ENCODE measurements at places on chromosomes 5 and 9.

- DNase-seq: peak; percentile 53
Measured at GRCh38 chr5:172479034-172479783, 24.9 kb upstream of the SH3PXD2B start.

DNA sequence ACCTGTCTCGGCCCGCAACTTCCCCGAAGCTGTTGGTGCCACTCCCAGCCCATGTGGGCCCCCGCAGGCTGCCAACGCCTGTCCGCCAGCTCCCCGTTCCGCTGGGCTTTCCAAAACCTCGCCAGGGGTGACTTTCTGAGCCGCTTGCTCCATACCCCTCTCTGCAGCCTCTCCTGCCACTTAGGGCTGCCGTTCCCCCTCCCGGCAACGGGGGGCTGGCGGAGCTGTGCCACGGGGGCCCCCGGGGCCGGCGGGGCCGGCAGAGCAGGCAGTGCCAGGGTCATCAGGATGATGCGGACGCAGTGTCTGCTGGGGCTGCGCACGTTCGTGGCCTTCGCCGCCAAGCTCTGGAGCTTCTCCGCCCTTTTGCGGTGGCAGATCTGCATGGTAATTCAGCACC, 40.8 kb downstream of the FCHO2 start:
- no peak for DNase-seq

DNA sequence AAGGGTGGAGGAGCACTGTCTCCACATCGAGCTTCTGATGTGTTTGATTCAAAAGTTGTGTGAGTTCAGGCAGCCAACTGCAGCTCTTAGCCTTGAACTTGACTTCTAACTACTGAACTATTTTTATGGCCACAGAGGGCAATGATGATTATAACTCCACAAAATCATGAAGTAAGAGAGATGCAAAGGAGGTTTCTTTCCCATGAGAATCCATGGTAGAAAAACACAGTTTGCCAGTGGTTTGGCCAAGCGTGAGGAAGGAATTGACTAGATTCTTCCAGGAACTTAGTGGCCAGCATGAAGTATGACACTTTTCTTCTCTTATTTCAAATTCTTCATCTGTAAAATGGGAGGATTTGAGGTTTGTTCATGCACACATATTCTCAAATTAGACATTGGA, 43.2 kb downstream of the PAPPA start:
- no peak for DNase-seq

DNA sequence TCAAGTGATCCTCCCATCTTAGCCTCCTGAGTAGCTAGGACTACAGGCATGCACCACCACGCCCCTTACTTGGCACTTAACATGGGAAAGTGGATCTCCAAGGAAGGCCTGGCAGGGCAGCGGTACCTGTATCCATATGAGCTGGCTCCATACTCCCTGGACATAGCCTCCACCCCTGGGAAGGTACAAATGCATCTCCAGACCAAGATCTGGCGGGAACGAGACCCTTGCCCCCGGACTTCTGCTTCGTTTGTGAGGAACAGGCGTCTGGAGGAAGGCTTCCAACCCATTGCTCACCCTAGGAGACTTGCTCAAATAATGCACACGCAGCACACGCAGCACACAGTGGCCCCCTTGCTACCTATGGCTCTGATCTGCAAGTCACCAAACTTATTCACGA, 55.2 kb downstream of the CRB2 start:
- no peak for DNase-seq

DNA sequence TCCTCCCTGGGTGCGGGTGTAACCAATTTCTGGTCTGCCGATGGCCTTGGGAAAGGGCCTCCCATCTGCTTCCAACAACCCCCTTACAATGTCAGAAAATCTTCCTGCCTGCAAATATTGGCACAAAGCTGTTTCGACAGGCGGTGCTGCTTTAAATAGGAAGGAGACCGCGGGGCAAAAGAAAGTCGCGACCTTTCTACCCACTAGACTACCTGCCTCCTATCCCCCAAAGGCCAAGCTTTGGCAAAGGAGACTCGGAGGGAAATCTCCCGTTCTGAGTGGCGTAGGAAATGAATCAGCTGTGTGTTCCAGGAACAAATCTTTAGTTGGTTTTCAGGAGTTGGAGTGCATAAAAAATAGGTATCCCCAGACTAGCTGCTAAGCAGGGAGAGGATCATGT, 36.8 kb upstream of the NFIB start:
- no peak for DNase-seq

GRCh38 chr5:65086234-65086890, 317.6 kb downstream of the CWC27 start:
- no peak for DNase-seq

GRCh38 chr5:110376281-110376951, 350.1 kb downstream of the TMEM232 start:
- no peak for DNase-seq

- no peak for DNase-seq
Measured at GRCh38 chr5:83517072-83517687, 45.6 kb downstream of the VCAN start.

All from HS-27A (cell line).